ENCODE measurements at places on chromosomes 3 and 15.

DNA sequence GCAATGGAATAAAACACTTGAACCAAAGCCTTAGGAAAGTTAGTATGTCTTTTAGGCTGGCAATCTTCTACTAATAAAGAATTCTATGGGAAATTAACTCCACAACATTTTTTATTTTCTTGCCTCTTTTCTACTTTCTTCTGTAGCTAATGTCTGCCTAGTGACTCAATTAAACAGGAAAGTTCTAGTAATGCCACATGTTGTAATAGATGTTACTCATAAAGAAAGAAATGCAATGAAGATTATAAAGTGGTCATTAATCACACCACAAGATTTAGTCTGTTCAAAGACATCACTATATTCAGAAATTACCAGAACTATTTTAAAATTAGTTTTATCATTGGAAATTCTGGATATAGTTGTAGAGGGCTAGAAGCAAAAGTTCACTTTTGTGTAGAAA lies 329.7 kb downstream of the SI start:
- no peak for DNase-seq

- DNase-seq, result no peak
These were observed 12.7 kb downstream of the SPSB4 start for GRCh38 chr3:141063831-141064230.

DNA sequence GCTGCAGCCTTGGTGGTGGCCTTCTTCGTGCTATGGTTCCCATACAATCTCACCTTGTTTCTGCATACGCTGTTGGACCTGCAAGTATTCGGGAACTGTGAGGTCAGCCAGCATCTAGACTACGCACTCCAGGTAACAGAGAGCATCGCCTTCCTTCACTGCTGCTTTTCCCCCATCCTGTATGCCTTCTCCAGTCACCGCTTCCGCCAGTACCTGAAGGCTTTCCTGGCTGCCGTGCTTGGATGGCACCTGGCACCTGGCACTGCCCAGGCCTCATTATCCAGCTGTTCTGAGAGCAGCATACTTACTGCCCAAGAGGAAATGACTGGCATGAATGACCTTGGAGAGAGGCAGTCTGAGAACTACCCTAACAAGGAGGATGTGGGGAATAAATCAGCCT lies 10.4 kb downstream of the CYP8B1 start:
- no peak for DNase-seq

GRCh38 chr15:78695046-78695671 lies 54.1 kb upstream of the CHRNB4 start:
- DNase-seq, result no peak

GRCh38 chr15:90036343-90036742 lies 35.2 kb downstream of the ZNF710 start:
- DNase-seq, result no peak

DNA sequence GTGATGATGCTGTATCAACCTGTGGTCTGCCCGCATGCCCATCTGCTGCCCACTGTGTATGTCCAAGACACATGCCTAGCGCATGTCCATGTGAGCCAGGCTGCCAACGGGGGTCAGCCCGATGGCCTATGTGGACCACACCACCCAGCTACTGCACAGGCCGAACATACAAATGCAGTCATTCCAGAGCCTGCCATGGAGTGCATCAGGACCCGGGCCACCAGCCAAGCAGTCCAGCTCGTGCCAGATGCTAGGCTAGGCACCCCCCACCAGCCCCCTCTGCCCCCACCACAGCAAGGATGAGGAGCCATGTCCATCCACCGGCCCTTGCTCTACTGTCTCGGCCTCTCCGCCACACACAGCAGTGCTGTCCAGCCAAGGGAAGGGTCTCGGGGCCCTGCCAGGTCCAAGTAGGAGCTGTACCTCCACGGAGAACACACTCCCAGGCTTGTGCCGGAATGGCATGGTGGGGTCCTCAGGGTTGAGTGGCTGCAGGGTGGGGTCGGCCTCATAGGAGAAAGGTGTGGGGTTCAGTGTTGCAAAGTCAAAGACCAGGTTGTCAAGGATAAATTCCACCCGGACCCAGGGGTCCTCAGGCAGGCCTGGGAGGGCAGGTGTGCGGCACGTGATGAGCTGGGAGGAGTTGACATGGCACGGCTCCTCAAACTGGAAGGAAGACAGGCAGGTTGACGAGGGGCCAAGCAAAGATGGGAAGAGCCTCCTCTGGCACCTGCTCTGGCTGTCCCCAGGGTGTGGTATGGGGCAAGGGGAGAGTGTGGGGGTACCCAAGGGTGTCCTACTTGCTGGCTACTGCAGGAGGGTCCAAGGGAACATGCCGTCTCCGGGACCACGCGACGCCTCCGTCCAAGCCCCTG lies 15.3 kb downstream of the PLXNB1 start:
- DNase-seq, result no peak

DNA sequence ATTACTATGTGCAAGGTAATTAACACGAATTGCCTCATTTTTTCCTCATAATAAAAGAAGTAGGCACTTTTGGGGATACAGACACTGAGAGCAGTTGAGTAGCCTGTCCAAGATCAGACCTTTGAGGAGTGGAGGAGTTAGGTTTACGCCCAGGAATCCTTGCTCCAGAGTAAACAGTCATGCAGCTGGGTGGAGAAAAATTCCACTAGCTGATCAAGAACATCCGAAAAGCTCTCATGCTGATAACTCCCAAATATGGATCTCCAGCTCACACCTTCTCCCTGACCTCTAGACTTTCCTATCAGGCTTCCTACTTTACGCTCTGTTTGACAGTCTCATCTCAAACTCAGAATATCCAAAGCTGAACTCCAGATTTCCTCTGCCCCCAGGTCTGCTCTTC lies 53.3 kb downstream of the ST6GAL1 start:
- peak; percentile 24 for DNase-seq

DNA sequence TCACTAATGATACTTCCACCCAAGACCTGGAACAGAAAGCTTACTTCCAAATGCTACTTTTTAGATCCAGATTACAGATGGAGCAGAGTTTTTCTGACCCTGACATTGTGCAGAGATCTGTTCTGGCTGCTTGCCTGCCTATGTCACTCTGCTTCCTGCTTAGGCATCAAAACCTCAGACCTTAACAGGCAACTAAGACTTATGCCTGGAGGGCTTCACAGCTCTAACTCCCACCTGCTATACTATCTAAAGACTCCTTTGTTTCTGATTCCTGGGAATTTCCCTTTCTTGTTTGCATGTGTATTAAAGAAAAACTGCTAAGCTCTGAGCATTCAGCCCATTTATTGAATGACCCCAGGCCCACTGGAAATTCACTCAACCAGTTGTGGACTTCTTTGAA lies 157.4 kb upstream of the NPHP3 start:
- no peak for DNase-seq

- DNase-seq, result no peak
These were observed 372.7 kb downstream of the ROBO2 start for GRCh38 chr3:77412584-77412983.

GRCh38 chr15:30979457-30979856 lies 12.0 kb downstream of the MTMR10 start:
- DNase-seq, result no peak

Measured in choroid plexus epithelial cell (primary cell).